ENCODE measurements at places on chromosomes 6 and 20. TPM values are rescaled to one million over a fixed set of nuclear protein-coding genes. Genes with fewer than 3 reads are reported as not detected.
A peak's percentile ranks its signal among the peaks of the same experiment; 100 is the strongest.

GRCh38 chr6:135537741-135538301, 40.3 kb upstream of the AHI1 start:
- H3K36me3 ChIP-seq, result no peaks in the 10 kb centered on the region
- DNase-seq, result no peak
- no peaks in the 10 kb centered on the region for H3K4me1 ChIP-seq
- H3K27me3 ChIP-seq, result peaks cover 17% of the 10 kb centered on the region
- H3K4me3 ChIP-seq, result no peak overlapping the region

Gene TFAP2C
- not detected for polyA plus RNA-seq

GRCh38 chr6:161066511-161066910, 74.9 kb downstream of the MAP3K4 start:
- H3K4me1 ChIP-seq, result peaks cover 3% of the 10 kb centered on the region
- no peak overlapping the region for H3K4me3 ChIP-seq
- H3K27ac ChIP-seq, result no peak overlapping the region
- H3K36me3 ChIP-seq, result peaks cover 17% of the 10 kb centered on the region

- H3K27ac ChIP-seq, result peak overlapping the region; percentile 71
- peaks cover 17% of the 10 kb centered on the region for H3K4me1 ChIP-seq
- peaks cover 9% of the 10 kb centered on the region for H3K36me3 ChIP-seq
- DNase-seq, result no peak
- H3K4me3 ChIP-seq, result no peak overlapping the region
These were observed 2.4 kb upstream of the SYCP2L start for GRCh38 chr6:10884245-10884972.

DNA sequence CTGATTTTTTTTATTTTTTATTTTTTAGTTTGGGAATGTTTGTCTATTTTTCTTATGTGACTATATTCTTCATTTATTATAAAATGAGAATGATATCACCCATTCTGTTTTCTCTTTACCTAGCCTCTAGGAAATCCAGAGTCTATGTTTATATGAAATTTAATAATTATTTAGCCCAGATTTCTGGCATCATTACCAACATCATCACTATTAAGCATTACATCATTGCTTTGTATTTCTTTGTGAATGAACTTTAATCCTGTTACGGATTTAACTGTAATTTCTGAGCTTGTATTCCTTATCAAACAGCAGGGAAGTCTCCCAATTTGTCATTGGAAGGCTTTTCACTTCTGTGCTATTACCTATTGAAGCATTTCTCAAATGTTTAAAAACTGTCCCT, 72.7 kb upstream of the NOX3 start:
- peaks cover 7% of the 10 kb centered on the region for H3K4me1 ChIP-seq
- no peak overlapping the region for H3K27ac ChIP-seq
- H3K36me3 ChIP-seq, result no peaks in the 10 kb centered on the region
- H3K4me3 ChIP-seq, result no peak overlapping the region

GRCh38 chr6:159042003-159042825, 2.6 kb downstream of the TAGAP start:
- peak overlapping the region; percentile 99 for H3K27ac ChIP-seq
- H3K27me3 ChIP-seq, result no peaks in the 10 kb centered on the region
- peak overlapping the region; percentile 99 for H3K4me3 ChIP-seq
- DNase-seq, result peak; percentile 83

DNA sequence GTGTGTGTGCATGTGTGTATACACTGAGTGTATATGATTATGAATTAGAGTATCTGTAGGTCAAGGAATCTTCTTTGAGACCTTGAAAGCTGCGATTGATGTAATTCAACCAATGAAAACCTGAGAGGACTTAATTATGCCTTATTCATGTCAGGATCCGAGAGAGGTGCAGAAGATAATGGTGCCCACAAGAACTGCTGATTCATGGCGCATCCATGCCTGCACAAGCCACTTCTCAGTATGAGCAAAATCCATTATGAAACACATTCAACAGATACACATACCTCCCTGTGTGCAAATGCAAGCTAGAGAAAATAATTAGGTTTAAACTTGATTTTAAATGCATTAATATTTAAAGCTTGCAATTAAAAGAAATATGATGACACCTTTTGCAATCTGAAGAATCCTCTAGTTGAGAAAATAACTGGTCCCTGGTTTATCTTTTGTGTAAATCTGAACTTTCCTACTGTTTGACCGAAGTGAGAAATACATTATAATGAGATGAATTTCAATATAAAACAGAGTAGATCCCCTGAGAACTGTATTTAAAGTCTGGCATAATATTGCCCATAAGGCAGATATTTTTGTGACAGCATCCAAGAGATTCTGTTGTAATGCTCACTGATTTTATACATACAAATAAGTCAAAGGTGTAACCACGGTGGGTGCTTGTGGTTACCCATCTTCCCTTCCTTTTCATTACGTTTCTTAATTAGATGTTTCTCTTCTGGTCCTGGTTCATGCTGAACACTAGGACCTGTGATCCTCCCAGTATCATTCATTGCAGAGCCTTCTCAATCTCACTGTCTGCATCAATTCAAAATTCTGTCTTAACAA, 45.6 kb downstream of the LY86 start:
- no peak overlapping the region for H3K4me3 ChIP-seq
- H3K27ac ChIP-seq, result no peak overlapping the region
- H3K4me1 ChIP-seq, result peaks cover 26% of the 10 kb centered on the region
- DNase-seq, result no peak
- no peaks in the 10 kb centered on the region for H3K27me3 ChIP-seq
- peaks cover 16% of the 10 kb centered on the region for H3K36me3 ChIP-seq

GRCh38 chr6:46888578-46888977, 33.2 kb downstream of the ADGRF5 start:
- no peak overlapping the region for H3K27ac ChIP-seq
- no peaks in the 10 kb centered on the region for H3K27me3 ChIP-seq
- no peak overlapping the region for H3K4me3 ChIP-seq
- no peaks in the 10 kb centered on the region for H3K36me3 ChIP-seq

Data from naive B cell (primary cell).